ENCODE measurements at places on chromosomes 5 and 9.

DNA sequence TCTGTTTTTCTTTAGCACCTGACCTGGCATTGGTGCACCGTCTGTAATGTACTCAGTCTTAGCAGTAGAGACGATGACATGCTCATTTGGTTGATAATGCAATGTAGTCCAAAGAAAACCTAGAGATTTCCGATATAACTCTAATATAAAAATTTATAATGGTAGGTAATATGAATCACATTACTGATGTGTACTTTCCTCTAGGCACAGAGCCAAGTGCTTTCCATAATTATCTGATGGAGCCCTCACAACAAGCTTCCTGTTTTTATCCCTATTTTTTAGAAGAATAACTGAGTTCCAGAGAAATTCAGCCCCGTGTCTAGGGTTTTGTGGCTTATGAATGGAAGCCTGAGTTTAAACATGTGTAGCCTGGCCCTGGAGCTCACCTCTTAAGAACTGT lies 53.7 kb downstream of the KDM4C start:
- no peak for DNase-seq

- no peak for DNase-seq
These were observed 269.9 kb downstream of the MAN2A1 start for GRCh38 chr5:109959652-109960051.

DNA sequence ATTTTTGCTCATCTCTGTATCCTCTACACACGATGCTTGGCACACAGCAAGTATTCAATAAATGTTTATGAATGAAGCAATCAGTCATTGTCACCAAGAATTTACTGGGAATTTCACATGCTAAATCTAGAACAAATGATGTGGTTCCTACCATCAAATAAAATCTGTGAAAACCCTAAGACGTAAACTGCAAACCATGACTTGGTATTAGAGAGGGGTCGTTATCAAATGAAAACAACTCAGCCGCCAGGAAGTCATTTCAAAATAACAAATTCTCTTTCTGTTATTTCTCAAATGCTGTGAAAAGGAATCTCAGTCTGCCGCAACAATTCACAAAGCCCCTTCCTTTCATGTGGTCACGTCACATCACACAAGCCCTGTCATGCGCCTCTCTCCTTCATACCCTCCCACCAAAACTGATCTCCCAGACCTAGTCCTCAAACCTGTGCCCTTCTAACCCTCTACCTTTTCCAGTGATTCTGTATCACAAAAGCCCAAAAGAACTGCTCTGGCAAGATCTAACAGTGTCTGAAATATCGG lies 173.6 kb downstream of the DEPDC1B start:
- DNase-seq: no peak

DNA sequence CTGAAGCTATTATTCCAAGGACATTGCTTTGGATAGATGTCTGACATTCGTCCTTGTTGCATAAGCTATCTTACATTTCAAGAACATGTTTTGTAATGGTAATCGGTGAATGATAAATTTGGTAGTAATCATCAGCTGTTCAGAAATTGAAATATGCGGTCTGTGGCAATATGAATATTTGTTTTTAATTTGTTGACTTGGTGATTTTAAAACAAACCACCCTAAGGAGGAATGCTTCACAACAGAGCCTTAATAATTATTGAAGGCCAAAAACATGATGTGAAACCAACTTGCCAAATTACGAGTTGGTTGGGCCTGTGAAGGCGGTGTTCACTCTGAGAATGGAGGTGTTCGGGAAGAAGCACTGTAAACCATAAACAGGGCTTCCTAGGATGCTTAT lies 149.7 kb upstream of the TUT7 start:
- no peak for DNase-seq

GRCh38 chr9:101468116-101468515 lies 32.5 kb upstream of the ALDOB start:
- DNase-seq: no peak

Measured in naive thymus-derived CD4-positive, alpha-beta T cell (primary cell).